ENCODE measurements at places on chromosomes 1 and 21.

DNA sequence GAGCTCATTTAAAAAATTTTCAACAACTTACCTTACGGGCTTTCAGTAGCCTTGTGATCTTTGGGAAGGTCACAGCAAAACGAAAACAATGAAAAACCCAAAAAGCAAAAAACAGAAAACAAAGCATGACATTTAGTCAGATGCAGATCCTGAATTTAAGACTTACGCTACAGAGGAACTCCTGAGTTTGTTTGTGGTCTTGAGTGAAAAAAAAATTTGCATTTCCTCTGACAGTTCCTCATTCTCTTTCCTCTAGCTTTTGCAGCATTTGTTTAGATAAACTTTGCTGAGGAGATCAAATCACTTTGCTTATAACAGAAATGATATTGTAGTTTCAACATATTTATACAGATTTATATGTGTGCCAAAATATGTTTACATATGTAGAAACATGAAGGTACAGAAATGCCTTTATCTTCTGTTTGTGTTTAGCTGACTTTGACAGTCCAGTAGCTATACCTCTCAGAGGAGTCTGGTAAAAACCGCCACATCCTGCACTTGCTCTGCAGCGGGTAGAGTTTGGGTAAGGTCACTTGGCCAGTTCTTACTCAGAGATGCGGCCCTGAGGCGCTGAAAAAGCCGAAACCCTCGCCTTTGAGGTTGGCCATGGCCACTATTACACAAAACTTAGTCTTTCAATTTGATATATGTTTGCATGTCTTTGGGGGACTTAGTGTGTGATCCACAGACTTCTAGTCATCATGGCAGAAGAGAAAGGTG lies 142.5 kb downstream of the TNR start:
- no peak for DNase-seq

GRCh38 chr1:102472520-102472919 lies 475.8 kb upstream of the OLFM3 start:
- DNase-seq: no peak

GRCh38 chr1:7932524-7933138 lies 8.0 kb downstream of the TNFRSF9 start:
- DNase-seq: no peak

GRCh38 chr1:214017191-214017982 lies 29.6 kb downstream of the PROX1 start:
- no peak for DNase-seq

GRCh38 chr1:165605246-165605645 lies 25.8 kb upstream of the MGST3 start:
- DNase-seq: no peak

GRCh38 chr1:163273766-163274441 lies 47.9 kb upstream of the NUF2 start:
- DNase-seq: no peak

DNA sequence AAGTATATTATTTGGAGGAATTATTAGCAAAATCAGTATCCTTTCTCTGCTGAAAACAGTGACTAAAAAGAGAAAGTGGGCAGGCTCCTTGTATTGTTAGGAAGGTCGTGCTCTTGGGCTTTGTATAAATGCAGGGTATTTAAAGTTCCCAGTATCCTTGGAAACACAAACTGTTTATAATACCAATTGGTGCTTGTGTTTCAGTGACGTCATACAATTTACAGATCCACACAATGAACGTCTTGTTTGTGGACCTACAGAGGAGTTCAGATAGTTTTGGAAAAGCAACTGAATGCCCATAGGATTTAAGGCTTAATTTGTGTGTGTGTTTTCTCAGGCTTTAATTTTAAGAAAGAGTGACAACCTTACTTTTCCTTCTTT lies 168.2 kb downstream of the RASAL2 start:
- no peak for DNase-seq

DNA sequence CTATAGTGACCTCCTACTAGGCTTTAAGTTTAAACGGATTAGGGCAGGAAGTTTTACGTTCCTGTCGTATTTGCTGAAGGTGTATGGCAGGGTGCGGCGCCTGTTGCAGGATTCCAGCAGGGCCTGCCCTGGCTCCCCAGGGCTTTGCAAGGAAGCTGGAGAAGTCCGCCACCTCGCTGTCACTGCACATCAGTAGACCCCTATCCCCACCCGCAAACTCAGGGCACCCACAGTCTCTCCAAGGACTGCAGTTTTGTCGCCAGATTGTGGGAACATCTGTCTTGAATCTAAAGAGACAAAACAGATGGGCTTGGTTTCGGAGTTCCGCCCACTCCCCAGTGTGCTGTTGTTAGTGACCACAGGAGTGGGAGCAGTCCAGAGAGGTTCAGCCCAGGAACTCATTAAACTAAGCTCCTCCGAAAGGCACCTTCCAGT lies 110.8 kb downstream of the CDC7 start:
- no peak for DNase-seq

DNA sequence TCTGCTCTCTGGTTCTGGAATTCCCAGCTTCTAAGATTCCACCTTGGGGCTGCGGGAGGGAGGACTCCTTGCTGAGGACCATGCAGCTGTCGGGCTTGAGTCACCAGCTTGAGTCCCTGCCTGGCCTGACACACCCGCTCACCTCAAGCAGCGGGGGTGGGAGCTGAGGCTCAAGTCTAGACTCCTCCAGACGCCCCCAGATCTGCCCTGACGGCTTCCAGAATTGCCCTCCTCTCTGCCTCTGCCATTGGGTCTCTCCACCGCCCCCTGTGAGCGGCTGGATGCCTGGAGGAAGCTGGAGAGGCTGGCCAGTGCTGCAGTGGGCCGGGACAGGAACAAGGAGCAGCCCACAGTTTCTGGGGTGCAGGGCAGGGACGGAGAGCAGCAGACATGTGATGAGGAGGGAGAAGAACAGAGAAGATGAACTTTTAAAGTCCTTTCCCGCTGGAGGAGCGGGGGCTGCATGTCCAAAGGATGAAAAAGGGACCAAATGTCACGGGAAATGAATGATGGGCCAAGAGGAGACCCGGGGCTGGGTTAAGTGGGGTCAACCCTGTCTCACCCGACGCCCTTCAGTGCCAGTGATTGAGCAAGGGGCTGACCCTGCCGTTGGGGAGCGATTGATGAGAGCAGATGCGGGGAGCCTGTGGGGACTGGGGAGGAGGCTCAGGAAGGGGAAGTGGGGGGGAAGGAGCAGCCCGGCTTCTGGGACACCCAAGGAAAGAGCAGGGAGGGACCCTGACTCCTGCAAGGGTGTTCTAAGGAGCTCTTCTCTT lies 13.5 kb downstream of the CRABP2 start:
- no peak for DNase-seq

- no peak for DNase-seq
Observed at GRCh38 chr1:24126018-24126671, 14.2 kb upstream of the MYOM3 start.

DNA sequence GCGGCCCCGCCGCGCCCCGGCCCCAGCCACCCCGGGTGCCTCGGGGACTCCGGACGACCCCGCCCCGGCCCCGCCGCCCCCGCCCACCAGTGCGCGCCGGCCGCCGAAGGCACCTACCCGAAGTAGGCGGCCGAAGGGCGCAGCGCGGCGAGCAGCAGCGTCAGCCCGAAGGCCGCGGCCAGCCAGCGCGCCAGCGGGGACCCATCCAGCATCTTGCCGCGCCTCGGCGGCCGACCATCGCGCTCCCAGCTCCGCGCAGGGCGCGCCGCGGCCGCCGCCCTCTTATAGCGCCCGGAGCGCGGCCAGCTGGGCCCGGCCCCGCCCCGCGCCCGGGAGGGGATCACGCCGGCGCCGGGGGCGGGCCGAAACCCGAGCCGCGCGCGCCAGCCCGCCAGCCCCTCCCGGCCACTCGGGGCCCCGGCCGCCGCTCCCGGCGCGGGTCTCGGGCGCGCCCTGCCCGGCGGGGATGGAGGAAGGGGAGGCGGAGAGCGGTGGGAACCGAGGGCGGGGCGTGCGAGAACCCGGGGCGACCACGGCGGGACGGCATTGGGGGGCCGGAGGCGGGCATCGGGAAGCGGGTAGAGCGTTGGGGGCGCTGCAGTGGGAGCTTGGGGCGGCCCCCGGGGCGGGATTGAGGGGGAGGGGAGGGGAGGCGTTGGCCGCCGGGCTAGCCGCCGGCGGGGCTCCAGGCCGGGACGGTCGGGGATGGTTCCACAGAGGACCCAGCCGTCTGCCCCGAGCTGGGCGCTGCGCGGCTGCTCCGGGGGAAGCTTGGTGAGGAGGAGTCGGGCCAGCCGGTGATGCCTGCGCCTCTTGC lies at the start of gene WNT9A:
TSS of gene WNT9A (minus strand) at position 257 of the 817 bp plus-strand sequence. CDS start at position 212, 45 bp downstream.
- peak; percentile 12 for DNase-seq
